ENCODE measurements at places on chromosomes 12 and 14.

GRCh38 chr14:64388533-64389285 is 556 bp downstream of the MTHFD1 start:
- DNase-seq = no peak

- no peak for DNase-seq
Measured at GRCh38 chr14:95260537-95261361, 59.0 kb downstream of the CLMN start.

DNA sequence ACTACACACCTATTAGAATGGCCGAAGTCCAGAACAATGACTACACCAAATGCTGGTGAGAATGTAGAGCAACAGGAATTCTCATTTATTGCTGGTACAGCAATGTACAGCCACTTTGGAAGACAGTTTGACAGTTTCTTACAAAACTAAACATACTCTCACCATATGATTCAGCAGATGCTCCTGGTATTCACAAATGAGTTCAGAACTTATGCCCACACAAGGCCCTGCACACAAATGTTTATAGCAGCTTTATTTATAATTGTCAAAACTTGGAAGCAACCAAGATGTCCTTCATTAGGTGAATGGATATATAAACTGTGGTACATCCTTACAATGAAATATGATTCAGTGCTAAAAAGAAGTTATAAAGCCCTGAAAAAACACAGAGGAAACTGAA is 38.3 kb downstream of the PTHLH start:
- no peak for DNase-seq

- no peak for DNase-seq
Measured at GRCh38 chr14:70885343-70886022, 21.8 kb upstream of the PCNX1 start.

DNA sequence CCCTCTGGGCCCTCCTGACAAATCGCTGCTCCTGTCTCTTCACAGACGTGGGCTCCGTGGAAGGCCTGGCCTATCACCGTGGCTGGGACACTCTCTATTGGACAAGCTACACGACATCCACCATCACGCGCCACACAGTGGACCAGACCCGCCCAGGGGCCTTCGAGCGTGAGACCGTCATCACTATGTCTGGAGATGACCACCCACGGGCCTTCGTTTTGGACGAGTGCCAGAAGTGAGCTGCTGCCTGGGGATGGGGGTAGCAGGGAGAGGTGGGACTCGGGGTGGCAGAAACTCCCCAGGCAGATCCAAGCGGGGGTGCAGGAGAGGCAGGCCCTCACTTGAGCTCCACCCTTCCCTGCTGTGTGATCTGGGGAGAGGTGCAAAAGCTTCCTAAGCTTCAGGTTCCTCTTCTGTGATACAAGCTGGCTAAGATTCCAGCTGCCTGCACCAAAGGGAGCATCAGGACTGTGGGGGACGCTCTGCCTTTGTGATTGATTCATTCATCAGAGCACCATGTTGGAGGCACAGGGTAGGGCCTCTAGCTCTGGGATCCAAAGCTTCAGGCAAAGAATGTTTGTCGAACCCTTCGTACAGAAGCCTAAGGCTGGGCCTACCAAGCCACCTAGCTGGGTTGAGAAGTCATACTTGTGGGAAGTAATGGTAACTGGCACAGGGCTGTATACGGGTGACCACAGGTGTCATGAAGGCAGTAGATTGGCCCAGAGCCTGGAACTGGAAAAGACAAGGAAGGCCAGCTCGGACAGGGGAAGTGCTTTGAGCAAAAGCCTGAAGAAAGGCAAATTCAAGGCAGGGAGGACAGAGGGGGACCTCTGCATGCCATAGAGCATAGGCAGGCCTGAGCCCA is 29.1 kb upstream of the NXPH4 start:
- DNase-seq = no peak

- no peak for DNase-seq
Measured at GRCh38 chr14:22174412-22175277, 414.4 kb downstream of the DAD1 start.

DNA sequence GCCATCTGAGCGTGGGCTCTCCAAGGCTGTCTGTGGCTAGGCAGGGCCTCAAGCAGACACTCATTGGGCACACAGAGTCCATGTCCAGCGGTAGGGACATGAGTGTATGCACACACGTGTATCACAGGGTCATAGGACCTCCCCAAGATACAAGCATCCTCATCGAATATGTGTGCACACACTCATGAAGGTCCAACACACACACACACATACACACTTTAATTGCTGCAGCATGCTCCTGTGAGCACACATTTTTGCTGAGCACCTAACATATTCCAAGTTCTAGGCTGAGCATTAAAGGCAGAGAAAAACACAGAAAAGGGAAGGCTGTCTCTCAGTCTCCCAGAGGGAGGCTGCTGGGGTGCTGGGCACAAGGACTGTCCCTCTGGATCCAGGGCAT is 59.3 kb upstream of the TBX3 start:
- no peak for DNase-seq

DNA sequence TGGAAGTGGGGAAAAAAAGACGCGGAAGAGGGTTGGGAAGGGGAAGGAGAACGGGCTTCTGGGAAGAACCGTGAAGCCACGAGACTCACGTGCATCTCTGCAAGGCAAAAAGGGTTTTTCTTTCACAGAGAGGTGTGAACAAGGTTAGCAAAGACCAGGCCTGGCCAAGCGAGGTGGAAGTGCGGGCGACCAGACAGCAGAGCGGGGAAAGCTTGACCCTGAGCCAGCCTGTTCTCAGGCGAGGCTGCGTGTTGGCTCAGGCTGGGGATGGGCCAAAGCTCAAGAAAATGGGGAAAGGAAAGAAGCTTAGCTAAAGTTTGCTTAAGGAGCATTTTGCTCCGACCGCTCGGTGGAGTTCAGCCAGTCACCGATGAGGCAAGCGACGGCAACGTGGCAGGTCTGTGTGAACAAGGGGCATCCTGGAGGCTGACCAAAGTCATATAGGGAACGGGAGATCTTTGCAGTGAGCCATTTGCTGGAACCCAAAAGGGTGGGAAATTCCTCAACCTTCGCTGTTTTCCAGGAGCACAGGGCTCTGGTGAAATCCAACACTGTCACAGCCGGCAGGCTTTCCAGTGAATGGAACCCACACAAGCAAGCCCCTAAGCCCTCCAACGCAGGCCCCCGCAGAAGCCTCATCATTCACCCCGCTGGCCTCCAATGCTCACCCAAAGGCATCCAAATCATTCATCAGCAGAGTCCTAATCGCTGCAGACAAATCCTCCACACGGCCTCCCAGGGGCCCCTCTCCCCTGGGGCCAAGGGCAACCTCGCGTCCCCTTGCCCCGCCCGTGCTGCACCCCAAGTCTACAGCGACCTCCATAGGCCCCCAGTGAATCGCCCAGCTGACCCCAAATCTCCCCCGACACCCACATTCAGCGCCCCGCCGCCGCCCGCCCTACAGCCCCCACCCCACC is 754 bp downstream of the ZNF605 start:
- no peak for DNase-seq

GRCh38 chr14:93912782-93913181 is 14.4 kb upstream of the FAM181A start:
- DNase-seq = no peak

DNA sequence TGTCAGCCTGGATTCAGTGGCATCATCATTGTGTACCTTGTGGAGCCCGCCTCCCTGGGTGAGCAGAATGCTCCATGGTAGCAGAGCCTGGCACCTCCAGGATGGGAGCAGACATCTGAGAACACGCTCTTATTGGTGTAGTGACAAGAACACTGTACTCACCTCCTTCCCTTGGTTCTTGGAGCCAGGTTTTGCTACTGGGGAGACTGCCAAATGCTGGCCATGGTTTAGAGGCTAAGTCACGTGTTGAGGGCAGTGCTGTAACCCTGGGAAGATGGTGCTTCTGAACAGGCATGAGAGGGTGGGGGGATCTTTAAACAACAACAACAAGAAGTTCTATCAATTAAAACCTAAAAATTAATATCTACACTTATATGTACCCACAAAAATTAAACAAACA is 47.6 kb upstream of the ASPG start:
- DNase-seq = no peak

DNA sequence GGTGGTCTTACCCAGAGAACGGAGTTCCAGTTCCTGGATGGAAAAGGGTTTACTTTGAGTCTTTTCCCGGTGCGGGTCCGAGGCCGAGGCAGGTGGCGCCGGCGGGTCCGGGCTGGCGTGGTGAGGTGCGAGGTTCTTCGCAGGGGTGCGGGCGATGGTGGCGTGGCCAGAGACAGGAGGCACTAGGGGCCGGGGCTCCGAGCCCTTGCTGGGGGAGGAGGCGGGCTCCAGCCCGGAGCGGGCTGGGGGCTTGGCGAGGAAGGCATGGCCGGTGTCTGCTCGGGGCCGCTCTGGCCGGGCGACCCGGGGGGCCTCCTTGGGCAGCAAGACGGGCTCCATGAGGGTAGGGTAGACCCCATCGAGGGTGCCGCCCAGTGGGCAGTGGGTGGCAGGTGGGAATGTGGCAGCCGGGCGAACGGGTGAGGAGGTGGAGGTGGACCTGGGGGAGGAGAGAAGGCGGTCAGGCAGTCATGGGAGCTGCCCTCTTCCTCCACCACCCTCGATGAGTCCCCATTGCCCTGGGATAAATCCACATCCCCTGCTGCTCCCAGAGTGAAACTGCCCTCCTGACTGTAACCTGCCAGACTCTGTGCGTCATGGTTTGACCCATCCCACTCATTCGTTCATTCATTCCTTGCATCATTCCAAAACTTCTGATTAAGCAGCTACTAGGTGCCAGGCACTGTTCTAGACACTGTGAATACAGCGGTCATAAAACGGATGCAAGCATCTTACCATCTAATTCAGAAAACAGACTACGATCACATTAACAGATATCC is 42.0 kb downstream of the RFLNA start:
- DNase-seq = no peak

DNA sequence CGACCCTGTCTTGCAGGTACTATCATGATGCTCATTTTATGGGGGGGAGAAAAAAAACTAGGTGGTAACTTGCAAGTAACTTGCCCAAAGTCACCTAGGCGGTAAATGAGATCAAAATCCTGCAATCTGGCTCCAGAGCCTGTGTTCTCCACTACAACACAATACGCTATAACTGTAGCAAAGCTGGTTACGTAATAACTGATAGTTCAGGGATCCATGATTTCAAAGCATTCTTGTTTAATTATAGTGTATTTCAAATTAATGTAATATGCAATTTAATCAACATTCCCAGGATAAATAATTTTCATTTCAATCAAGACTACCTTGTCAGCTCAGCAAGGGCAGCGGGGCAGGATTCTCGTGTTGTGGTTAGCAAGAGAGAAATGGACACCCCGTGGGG is 31.7 kb downstream of the BBS10 start:
- no peak for DNase-seq

- DNase-seq = no peak
Measured at GRCh38 chr12:110699591-110700445, 10.9 kb upstream of the HVCN1 start.

DNA sequence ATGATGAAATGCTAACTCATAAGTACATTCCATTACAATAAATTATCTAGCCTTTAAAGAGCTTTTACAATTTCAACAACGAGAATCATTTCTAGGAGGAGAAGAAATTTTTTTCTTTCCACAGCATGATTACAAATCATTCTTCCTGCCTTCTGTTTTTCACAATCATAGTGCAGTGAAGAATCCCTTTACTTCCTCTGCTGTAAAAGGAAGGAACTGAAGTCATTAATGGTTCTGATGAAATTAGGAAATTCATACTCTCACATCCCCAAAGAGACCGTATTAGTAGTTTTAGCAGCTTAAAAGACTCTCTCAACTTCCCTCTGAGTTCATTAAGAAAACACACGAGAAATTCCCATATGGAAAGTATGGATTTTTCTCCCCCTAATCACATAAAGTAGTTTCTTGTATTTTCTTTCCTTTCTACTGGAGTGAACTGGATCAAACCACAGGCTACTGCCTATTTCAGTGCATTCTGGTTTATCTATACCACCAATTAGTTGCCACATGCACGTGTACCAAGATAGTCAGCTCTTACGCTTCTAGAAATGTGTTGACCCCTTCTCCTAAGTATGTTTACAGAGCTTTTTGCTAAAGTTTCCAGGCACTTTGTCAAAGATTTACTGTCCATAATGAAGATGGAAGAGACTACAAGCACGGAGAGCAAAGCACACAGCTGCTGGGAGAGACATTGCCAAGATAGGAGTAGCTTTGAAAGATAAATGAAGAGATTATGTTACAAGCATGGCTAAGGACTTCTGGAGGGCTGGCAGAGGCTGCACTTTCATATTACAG is 58.9 kb upstream of the KITLG start:
- DNase-seq = no peak

DNA sequence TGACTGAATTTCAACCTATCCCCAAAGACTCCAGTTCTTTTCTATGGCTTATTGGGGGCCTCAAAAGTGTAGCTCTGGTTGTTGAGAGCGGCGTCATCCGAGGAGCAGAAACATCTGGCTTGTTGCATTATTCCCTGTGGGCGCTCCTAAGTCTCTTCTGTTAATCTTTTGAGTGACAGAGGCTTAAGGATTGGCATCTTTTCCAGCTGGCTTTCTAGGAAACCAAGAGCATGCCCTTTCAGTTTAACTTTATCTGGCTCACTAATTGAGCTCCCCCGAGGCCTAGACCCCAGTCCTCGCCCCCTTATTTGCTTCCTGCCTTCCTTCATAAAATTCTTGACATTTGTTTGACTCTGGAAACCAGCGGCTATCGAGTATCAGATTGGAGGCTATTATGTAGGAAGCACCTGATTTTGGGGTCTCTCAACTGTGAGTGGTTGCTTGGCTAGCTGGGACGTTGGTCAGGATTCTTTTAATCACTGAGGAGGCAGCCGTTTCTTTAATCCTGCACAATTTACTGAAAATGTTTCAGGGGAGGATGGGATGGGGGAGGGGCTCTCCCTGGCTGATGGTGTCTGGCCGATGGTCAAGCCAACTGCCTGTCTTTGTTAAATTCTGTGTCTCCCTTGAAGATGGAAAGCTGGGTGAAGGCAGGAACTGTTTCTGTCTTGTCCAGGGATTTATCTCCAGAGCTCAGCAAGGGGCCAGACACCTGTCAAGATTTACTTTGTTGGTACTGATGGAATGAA is 3.1 kb downstream of the SMOC1 start:
- no peak for DNase-seq

DNA sequence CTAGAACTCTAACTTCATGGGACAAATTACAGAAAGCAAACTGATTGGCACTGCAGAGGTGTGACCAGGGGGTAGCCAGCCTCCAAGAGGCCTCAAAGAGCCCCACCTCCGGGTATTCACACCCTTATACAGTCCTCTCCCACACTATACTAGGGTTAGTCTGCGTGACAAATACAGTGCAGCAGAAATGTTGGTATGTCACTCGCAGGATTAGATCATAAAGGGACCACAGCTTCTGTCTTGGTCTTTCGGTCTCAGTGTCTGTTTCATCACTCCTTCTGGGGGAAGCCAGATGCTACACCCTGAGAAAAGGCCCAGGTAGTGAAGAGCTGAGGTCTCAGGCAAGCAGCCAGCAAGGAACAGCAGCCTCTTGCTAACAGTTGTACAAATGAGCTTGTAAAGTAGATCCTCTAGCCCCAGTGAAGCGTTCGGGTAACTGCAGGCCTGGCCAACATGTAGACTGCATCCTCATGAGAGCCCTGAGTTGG is 68.9 kb upstream of the SAV1 start:
- DNase-seq = no peak

All from GM12891 (cell line).